ENCODE measurements at places on chromosomes 13 and 19.

- DNase-seq, result no peak
These were observed 33.7 kb upstream of the ZSCAN5A start for GRCh38 chr19:56348289-56348877.

DNA sequence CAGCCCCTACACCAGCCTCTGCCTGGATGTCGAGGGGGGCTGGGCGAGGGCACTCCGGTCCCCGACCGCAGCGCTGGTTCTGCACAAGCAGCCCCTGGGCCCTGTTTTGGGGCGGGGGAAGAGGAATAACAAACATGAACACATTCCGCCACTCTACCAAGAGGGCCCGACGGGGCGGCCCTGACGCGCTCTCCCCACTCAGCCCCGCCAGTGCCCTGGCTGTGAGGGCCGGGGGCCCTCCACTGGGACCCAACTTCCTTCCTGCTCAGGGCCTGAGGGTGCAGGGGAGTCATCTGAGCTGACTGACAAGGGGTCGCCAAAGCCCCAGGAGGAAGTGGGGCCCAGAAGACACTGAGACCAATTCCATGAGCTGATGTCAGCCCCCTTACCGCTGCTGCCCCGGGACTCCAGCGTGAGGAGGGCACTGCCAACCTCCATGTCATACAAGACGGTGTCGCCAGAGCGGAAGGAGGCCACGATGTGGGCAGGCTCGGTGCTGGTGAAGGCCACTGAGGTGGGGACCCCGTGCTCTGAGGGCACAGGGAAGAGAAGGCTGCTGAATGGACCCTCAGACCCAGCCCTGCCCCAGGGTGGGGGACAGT, 5.6 kb upstream of the PRKD2 start:
- no peak for DNase-seq

DNA sequence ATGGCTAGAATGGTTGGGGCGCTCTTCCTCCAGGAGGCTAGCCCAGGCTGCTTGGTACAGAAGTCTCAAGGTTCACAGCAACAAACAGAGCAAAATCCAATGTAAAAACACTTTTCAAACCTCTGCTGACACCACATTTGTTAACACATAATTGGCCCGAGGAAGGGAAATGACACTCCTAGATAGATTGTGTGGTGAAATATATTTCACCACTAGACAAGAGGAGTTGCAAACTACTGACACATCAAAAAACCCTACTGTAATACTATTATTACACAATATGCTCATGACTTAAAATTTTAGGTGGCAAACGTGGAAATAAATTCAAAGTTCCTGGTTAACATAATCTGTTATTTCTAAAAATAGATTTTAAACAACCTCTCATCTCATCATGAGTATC, 643.6 kb downstream of the PCDH9 start:
- no peak for DNase-seq

GRCh38 chr19:6455924-6456323, 3.7 kb downstream of the SLC25A23 start:
- no peak for DNase-seq

- no peak for DNase-seq
These were observed 316.2 kb downstream of the ENOX1 start for GRCh38 chr13:43470610-43471009.

DNA sequence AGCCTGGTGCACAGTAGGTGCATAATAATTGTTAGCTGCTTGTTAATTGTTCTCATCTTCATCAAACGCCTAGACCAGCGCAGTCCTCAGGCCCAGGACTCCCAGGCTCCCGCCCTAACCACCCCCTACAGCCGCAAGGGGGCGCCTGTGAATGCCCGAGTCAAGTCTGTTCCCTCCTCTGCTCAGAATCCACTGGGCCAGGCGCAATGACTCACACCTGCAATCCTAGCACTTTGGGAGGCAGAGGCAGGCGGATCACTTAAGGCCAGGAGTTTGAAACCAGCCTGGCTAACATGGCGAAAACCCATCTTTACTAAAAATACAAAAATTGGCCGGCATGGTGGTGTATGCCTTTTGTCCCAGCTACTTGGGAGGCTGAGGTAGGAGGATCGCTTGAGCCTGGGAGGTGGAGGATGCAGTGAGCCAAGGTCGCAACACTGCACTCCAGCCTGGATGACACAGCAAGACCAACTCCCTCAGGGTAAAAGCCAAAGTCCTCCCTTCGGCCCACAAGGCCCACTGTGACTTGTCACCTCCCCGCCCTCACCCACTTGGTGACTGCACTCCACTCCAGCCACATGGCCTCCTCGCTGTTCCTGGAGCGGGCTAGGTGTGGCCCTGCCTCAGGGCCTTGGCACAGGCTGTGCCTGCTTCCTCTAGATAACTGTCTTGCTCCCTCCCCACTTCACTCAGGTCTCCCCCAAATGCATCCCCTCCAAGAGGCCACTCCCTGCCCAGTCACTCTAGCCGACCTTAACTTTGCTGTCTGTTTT, 9.1 kb downstream of the ZNF653 start:
- peak; percentile 44 for DNase-seq

DNA sequence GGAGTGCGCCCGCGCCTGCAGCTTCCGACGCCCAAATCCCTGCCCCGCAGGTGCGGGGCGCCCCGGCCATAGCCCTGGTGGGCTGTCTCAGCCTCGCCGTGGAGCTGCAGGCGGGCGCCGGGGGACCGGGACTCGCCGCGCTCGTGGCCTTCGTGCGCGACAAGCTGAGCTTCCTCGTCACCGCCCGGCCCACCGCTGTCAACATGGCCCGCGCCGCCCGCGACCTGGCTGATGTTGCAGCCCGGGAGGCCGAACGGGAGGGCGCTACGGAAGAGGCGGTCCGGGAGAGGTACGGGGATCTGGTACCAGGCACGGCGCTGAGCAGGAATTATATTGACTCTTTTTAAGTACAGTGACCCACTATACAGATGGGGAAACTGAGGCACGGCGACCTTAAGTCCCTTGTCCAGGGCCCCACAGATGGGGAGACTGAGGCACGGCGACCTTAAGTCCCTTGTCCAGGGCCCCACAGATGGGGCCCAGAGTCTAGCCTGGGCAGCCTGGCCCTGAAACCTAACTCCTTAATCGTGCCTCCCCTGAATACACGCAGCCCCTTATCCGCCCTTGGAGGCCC, 586 bp downstream of the MRI1 start:
- no peak for DNase-seq

GRCh38 chr19:55930996-55931515, 1.1 kb downstream of the NLRP13 start:
- DNase-seq, result no peak

- no peak for DNase-seq
These were observed 36.7 kb downstream of the FAM124A start for GRCh38 chr13:51258612-51259548.

GRCh38 chr19:35206379-35206778, 22.2 kb downstream of the FAM187B start:
- no peak for DNase-seq

DNA sequence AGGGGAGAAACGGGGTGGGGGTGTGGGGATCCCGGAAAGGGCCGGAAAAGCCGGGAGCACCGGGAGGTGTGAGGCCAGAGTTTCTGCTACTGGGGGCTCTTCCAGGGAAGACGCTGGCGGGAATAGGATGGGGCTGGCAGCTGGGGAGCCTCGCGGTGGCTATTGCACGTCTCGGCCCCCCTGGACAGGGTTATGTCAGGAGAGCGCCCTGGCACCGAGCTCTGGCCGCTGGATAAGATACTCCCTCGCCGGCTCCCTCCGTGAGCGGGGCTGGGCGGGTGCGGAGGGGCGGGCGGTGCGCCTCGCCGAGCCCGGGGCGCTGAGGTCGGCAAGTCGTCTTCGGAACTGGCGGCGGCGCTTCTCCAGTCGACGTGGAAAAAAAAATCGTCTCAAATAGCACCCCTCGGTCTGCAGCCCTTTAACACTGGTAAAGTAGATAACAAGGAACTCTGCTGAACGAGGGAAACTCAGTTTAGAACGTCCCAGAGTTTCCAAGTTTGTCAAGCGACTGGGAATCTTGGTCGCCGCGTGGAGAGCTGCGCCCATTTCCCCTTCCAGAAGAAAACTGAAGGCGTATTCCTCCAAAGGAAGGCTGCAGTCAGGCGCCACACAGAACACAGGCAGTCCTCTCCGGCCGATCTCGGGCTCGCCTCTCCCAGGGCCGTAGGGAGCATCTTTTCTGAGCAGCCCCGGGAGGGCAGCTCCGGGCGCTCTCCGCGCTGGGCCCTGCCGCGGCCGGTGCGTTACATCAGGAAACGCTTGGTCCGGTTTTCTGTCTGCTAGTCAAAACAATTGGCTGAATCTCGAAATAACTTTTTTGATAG, 115.1 kb downstream of the KCNRG start:
- no peak for DNase-seq

DNA sequence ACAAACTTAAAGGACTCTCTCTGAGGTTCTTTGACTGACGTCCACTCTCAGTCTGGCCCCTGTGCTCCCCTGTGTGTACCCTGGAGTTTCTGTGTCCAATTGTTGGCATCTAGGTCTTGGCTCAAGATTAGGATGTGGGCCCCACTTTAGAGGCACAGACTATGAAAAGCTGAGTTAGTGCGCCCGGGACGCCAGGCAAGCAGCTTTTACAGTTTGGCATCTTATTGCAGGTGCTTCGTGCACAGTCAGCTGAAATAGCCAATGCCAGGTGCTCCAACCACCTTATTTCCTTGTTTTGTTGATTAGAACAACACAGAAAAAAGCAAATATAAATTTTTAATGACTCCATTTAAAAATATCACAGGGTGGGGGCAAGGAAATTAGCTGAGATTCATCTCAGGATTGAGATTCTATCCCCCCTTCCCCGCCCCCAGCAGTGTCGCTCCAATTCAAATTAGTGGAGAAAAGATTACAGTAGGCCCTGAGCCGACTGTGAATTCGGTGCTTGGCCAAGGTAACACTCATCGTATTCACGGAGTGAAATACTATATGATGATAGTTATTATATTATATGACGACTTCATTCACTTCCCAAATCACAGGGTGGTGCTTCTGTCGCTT, 4.3 kb downstream of the SOX1 start:
- no peak for DNase-seq

DNA sequence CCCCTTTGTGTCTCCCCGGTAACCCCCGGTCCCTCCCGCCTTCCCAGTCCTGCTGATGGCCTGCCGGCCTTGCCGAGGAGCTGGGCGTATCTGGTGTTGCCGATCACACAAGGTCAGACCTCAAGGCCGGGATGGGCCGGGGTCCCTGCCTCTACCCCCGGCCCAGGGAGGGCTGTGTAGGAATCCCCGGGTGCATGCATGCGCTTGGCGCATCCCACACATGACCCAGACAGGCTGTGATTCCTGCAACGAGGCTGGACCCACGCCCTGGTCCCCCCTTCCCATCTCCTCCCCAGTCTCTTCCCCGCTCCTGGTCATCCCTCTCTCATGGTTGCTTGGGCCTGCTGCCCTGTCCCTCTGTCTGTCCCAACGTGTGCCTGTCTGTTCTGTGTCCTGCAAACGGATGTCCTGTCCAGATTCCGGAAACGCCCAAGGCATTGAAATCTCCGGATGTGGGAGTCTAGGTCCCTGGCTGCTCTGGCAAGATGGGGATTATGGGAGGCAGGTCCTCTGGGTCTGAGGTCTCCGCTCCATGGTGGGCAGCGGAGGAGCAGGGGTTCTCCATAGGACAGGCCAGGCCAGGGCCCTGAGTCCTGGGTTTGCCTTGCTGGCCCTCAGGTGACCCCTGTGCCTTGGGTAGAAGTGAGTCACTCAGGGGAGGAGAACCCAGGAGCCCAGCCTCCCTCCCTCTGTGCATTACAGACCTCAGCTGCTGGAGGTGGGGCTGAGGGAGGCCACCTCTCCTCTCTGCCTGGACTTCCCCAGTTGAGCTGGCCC, 1.6 kb downstream of the PKN1 start:
- no peak for DNase-seq

DNA sequence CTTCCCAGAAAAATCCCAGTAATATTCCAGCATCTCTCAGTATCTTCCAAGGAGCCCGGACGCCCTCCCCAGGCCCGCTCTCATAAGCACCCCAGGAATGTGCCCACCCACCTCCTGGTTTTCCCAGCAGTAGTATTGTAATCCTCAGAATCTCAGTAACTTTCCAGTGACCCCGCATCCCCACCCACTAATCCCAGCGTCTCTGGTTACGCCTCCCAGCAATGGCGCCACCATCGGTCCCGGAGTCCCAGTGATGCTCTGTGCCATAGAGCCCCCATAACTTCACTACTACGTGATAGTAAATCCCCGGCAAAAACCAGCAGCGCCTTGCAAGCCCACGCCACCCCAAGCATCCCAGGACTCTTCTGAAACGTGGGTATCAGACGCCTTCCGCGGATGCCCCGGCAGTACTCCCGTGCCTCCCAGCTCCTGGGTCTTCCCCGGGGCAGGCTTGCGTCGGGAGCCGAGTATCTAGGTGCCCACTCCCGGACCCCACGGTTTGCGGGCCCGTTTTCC, 928 bp upstream of the PNPLA6 start:
- DNase-seq, result no peak

DNA sequence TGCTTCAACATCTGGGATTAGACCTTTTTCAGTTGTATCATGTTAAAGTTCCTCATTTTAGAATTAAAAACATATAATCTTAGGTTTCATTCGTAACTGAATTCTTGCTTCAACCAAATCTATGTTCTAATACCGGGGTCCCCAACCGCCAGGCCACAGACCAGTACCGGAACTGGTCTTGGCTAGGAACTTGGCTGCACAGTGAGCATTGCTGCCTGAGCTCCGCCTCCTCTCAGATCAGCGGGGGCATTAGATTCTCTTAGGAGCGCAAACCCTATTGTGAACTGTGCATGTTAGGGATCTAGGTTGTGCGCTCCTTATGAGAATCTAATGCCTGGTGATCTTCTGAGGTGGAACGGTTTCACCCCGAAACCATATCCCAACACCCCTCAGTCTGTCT, 19.2 kb downstream of the ITM2B start:
- DNase-seq, result no peak

- DNase-seq, result no peak
These were observed 25.9 kb upstream of the GATAD2A start for GRCh38 chr19:19379527-19379926.

GRCh38 chr19:48004236-48004635, 9.8 kb downstream of the ELSPBP1 start:
- no peak for DNase-seq

- no peak for DNase-seq
These were observed 28.4 kb upstream of the GPR183 start for GRCh38 chr13:99335603-99336002.

DNA sequence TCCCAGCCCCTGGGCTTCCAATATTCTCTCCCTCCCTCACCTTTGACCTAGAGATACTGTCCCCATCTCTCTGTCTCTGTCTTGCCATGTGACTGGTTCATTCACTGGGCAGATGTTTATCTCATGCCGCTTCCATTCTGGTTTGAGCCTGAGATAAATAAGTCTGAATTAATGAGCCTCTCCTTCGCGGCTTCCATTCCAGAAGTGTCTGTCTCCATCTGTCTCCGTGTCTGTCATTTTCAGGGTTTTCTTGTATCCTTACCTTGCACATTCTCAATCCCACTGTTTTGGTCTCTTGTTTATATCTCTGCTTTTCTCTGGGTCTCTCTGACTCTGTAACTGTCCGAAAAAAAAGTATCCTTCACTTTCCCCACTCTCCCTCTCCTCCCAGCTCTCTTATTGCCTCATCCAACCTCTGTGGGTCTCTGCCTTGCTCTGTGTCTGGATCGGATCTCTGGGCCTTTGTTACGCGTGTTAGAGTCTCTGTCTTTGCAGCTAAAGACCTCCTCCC, 4.3 kb downstream of the SPHK2 start:
- DNase-seq, result no peak
